ENCODE measurements at places on chromosomes 5 and 9.

DNA sequence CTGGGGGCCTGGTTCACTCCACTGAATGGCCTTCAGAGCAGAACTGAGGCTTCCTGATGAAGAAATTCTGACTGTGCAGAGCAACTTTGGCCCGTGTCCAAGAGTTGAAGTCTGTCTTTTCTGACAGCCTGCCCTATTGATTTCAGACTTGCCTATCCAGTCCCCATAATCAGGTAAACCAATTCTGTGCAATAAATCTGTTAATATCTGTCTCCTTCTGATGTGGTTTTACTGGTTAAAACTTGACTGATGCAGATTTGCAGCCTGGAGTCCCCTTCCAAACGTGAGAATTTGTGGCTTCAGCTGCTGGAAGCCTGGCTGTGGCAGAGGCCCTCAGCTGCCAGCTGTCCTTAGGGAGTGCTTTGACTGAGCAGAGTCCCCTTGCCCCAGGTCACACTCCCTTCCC is 283.9 kb upstream of the ANKRD55 start:
- DNase-seq, result peak; percentile 43

DNA sequence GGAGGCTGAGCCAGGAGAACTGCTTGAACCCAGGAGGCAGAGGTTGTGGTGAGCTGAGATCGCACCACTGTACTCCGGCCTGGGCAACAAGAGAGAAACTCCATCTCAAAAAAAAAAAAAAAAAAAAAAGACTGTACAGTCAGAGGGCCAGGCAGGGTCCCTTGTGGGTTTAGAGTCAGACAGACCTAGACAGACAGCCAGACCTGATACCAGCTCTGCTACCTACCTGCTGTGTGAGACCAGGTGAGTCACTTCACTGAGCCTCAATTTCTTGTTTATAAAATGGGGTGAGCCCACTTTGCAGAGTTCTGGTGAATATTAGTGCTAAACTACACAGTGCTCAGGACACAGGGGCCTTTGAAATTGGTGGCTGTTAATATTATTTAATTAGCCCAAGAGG is 19.7 kb downstream of the TRIM14 start:
- no peak for DNase-seq

- DNase-seq, result no peak
Measured at GRCh38 chr5:1634337-1634661, 110.5 kb upstream of the LPCAT1 start.

DNA sequence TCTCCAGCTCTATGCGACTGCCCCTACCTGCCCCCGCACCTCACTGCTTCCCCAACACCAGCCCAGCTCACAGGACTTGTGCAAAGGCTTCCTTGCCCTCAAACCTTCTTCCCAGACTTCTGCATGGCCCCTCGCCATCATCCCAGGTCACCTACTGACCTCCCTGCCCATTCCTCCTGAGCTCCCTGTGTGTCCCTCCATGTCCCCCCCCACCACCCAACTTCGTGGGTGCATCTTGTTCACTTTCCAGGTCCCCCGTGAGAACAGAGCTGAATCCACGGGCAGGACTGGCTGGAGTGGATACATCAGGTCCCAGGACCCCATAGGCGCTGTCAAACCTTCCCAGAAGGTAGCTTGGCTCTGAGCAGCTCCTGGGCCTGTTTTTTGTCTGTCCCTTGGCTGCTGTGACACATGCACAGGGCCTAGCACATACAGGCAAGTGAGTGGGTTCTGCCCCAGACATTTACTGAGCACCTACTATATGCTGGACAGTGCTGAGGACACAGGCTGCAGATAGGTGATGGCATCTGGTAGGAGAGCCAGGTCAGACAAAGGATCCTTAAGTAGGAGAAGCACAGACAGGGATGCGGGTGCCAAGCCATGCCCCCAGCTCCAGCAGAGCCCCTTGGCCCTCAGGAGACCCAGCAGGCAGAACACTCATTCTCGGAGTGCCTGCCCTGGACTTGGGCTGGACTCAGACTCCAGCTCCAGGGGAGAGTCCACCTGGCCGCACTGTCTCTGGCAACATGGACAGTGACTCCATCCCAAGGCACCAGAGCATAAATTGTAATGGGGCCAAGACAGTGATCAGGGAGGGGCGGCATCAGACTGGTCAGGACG is 15.0 kb downstream of the NINJ1 start:
- DNase-seq, result no peak

GRCh38 chr9:31112491-31112890 is 1272.0 kb upstream of the ACO1 start:
- DNase-seq, result no peak

- peak; percentile 16 for DNase-seq
Measured at GRCh38 chr5:127909066-127909465, 174.5 kb upstream of the SLC12A2 start.

DNA sequence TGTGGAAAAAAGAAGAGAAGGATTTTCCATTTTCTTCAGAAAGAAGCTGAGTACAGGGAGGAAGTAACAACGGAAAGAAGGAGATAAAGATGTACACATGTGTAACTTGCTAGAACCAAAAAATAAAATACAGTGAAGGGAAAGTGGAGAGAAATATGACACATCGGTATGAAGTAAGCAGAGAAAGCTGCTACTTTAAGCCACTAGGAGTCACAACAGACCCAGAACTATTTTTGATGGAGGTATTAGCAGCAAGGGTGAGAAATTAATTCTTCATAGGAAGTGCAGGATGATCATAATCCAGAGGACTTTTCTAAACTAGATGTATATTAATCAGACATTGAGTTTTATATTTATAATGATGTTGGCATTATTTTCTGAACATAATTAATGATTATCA is 88.5 kb downstream of the FAM174A start:
- DNase-seq, result peak; percentile 28

- DNase-seq, result no peak
Measured at GRCh38 chr5:174355208-174355612, 309.7 kb downstream of the NSG2 start.

- DNase-seq, result no peak
Measured at GRCh38 chr5:1281038-1281882, 13.6 kb downstream of the TERT start.

DNA sequence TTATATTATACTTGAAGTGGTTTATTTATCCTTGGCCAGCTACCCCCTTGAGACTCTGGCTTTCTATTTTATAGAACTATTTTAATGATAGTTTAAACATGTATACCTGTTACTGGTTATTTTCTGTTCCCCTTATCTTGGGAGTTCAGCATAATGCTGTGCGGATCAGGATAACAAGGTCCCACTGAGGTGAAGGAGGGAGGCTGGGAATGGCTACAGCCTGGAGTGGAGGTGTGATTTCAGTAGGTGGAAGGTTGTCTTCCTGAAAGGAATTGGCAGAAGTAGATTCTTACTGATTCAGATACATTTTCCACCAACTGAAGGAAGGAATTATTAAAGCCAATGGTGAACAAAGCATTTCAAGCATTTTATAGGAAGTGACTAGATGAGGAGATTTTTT is 38.9 kb downstream of the PAM start:
- DNase-seq, result no peak

- peak; percentile 15 for DNase-seq
Measured at GRCh38 chr5:100901821-100902341, 1.2 kb downstream of the ST8SIA4 start.

DNA sequence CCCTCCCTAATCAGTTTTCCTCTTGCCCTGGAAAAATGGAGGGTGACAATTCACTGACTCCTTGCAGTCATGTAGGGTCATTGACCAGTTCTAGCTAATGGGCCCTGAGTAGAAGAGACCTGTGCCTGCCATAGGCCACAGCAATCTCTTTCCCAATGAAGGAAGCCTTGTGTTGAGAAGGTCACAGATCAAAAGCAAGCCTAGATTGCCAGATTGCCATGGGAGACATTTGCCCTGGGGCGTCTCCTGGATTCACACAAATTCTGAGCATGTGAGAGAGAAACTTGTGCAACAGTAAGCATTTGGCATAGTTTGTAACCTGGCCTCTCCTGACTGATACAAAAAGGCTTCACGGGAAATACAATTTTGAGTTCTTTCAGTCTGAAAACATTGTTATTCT is 148.0 kb downstream of the NUDT12 start:
- no peak for DNase-seq

DNA sequence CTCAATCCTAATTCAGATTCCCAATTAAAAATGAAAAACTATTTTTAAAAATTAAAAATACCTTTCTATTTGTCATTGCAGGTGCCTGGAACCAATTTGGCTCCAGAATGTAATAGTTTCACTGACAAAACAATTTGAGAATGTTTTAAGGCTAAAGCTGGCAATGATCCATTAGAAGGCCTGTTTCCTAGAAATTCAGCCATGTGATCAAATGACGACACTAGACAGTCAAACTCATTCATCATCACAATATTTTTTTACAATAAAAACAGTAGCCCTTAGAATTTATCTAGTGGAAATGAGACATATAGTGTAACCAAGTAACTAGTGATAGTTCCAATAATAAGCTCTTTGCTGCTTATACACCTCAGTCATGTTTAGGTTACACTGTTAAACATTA is 75.4 kb upstream of the MAP3K1 start:
- no peak for DNase-seq

DNA sequence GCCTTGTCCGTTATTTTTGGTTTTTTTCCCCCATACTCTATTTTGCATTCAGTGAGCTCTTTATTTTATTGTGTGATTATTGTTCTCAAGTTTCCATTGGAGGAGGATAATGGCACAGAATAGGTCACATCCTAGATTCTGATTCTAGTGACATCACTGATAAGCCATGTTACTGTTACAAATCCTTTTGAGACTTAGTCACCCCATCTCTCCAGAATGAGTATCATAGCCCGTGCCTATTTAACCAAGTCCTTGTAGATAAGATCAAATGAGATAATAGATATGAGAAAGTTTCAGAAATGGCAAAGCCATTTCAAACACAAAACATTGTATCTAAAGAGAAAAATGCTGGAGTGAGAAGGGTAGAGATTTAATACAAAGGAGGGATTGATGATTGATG is 242.6 kb downstream of the RAB3C start:
- DNase-seq, result no peak

GRCh38 chr9:108016446-108016845 is 526.9 kb upstream of the KLF4 start:
- no peak for DNase-seq

- peak; percentile 26 for DNase-seq
Measured at GRCh38 chr9:33517373-33517772, 6.7 kb upstream of the ANKRD18B start.

DNA sequence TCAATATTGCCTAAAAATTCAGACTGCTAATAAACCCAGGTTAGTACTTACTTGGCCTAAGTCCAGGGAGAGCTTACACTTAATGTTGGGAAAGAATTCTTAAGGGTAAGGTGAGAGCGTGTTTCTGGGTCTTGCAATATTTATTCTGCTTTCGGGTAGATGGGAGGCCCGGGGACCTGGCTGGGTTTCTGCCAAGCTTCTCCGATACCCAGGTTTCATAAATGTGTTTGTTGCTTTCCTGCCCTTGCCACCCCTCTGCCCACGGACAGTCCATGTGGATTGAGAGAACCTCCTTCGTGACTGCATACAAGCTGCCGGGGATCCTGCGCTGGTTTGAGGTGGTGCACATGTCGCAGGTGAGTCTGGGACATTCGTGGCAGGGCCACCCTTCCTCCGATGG is 48.4 kb upstream of the FOXI1 start:
- no peak for DNase-seq

GRCh38 chr9:123954518-123955280 is 24.8 kb upstream of the DENND1A start:
- no peak for DNase-seq

DNA sequence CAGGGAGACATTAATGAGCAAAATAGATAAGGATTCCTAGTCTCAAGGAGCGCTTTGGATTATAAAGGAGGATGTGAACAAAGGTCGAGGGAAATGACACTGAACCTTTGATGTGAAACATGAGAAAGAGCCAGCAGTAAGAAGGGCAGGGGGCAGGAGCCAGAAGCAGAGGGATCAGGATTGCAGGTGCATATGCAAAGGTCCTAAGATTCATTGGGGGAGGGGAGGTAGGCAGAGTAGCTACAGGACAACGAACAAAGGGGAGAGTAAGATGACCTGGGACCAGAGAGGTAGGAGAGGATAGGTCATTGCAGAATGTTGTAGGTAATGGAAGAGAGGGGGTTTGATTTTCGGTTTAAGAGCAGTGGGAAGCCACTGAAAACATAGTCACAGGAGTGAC is 129.2 kb upstream of the TRPM3 start:
- DNase-seq, result no peak

- DNase-seq, result no peak
Measured at GRCh38 chr9:112495614-112496013, 9.0 kb downstream of the KIAA1958 start.

GRCh38 chr9:116087751-116088194 is 65.8 kb upstream of the PAPPA start:
- peak; percentile 18 for DNase-seq

GRCh38 chr5:97538912-97539311 is 355.9 kb upstream of the RIOK2 start:
- no peak for DNase-seq

- DNase-seq, result no peak
Measured at GRCh38 chr5:87268126-87268969, 665 bp downstream of the RASA1 start.

DNA sequence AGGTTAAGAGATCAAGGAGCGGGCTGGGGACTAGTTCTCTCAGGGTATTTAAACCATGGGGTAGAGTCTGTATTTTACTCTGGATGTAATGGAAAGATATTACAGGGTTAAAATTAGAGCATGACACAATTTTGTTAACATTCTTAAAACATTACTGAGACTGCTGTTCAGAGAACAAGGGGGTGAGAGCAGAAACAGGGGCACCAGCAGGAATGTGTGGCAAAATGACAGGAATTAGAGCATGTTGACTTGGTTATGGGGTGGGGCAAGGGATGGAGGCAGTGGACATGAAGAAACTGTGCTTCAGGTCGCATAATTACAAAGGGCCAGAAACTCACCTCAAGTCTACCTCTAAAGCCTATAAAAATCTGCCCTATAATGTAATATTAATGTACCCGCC is 75.0 kb downstream of the TMEM232 start:
- no peak for DNase-seq

GRCh38 chr5:164372892-164373291 is 867.5 kb downstream of the MAT2B start:
- no peak for DNase-seq

GRCh38 chr5:73816656-73817420 is 190.8 kb downstream of the ARHGEF28 start:
- DNase-seq, result no peak

DNA sequence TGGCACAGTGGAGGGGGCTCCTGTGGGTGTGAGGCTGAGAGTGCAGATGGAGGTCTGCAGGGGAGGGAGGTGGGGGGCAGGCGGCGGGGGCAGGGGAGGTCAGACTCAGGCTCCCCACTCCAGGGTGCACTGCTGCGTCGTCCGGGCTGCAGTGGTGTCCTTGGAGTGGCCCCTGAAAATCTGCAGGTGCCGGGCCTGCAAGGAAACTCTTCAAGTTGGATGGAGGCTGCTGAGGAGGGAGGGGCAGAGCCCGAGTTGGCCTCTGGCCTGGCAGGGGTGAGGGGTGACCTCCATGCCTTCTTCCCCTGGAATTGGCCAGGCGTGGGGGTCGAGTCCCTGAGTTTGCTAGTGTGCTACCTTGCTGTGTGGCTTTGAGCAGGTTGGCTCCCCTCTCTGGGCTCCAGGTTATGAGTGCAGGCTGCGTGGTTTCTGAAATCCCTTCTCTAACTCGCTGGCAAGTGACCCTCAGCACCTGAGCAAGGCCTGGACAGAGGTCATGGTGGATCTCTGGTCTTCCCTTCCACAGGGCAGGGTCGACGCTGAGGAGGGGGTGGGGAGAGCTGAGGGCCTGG is 888 bp downstream of the ADAMTSL2 start:
- no peak for DNase-seq
